Stimulated activated CD8-positive, alpha-beta memory T cell treated with anti-CD3 and anti-CD28 coated beads, Interleukin-7, amount 100 ng/mL, for 1 hour (primary cell): ENCODE measurements at places on chromosomes 12 and 14.

DNA sequence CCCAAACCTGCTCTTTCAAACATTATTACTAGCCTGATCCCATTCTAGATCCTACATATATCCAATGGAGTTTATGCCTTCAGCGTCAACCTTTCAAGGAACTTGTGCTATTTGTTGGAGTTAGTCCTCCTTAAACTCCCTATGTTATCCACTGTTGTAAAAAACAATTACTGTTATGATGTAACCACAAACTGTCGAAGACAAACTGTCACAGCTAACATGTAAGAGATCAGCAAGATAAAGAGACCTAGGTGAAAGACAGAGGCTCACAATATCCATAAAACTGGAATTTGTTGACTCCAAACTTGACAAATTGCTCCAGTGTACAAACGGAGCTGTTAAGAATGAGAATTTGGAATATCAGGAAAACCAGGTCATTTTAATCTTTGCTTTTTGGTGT lies 70.7 kb downstream of the CDK17 start:
- DNase-seq: no peak

DNA sequence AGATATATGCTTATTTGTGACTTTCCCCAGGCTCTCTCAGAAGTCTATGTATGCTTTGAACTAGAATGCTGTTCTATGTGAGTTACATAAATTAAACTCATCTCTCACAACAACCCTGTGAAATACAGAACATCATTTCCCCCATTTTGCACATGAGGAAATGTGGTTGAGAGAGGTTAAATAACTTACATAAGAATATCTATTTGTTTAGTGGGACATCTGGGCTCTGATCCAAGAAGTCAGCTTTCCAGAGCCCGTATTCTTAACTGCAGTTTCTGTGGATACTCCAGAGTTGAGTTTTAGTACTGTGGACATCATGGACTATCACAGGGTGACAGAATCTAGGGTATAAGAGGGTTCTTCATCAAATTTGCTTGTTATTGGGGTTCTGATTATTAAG lies 242.5 kb upstream of the ARHGAP5 start:
- DNase-seq: no peak

GRCh38 chr12:100845095-100845494 lies 50.5 kb downstream of the ANO4 start:
- DNase-seq: no peak

DNA sequence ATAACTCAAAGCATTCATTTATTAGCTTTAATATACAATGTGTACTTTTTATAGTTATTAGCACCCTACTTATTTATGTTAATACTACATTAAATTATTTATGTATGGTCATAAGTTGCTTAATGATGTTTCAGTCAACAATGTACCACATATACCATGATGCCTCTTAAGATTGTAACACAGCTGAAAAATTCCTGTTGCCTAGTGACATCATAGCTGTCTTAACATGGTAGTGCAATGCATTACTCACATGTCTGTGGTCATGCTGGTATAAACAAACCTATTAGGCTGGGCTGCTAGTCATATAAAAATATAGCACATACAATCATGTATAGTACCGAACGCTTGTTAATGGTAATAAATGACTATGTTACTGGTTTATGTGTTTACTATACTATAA lies 120.4 kb downstream of the ANO6 start:
- no peak for DNase-seq

GRCh38 chr12:15982071-15982470 lies 70.9 kb downstream of the DERA start:
- no peak for DNase-seq

DNA sequence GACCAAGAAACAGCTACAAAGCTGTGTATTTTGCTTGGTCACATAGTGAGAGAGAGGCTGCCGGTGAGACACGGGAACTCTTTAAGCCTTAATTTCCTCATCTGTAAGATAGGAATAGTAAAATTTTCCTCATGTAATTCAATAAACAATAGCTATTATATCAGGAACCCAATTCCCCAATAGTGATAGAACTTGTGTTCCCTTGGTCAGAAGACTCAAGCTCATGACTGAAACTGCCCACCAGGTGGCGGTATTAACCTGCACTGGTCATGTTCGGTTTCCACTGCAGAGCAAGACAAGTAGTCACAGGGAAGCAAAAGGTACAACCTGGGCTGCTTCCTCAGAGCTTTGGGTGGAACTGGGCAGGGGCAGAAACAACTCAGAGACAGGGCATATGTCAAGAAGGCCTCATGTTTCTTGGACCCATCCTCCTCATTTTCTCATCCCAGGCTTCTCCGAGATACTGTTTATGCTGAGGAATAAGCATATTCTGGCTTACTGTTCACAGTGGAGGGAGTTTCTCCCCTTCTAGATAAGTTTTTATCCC lies 4.2 kb upstream of the AJUBA start:
- peak; percentile 75 for DNase-seq
